ENCODE measurements at places on chromosomes 4 and X. TPM values are rescaled to one million over a fixed set of nuclear protein-coding genes. Genes with fewer than 3 reads are reported as not detected.

Gene DDX60
- 26.9 TPM for total RNA-seq

Gene WDR17
- 11.9 TPM for total RNA-seq

Gene PPEF2
- total RNA-seq: not detected

Gene ZNF630
- total RNA-seq: 4.5 TPM

Gene NAP1L2
- 7.2 TPM for total RNA-seq

Gene CSAG3
- total RNA-seq: not detected

Gene SPANXB1
- not detected for total RNA-seq

Gene NAP1L3
- 3.3 TPM for total RNA-seq
